ENCODE measurements at places on chromosomes 6 and 20. TPM values are rescaled to one million over a fixed set of nuclear protein-coding genes. Genes with fewer than 3 reads are reported as not detected.
A peak's percentile ranks its signal among the peaks of the same experiment; 100 is the strongest.

- peaks cover 35% of the 10 kb centered on the region for H3K4me1 ChIP-seq
- H3K27me3 ChIP-seq: no peaks in the 10 kb centered on the region
- no peak overlapping the region for H3K27ac ChIP-seq
- DNase-seq: peak; percentile 70
- no peaks in the 10 kb centered on the region for H3K36me3 ChIP-seq
Observed at GRCh38 chr20:10551732-10552724, 116.9 kb downstream of the SLX4IP start.

DNA sequence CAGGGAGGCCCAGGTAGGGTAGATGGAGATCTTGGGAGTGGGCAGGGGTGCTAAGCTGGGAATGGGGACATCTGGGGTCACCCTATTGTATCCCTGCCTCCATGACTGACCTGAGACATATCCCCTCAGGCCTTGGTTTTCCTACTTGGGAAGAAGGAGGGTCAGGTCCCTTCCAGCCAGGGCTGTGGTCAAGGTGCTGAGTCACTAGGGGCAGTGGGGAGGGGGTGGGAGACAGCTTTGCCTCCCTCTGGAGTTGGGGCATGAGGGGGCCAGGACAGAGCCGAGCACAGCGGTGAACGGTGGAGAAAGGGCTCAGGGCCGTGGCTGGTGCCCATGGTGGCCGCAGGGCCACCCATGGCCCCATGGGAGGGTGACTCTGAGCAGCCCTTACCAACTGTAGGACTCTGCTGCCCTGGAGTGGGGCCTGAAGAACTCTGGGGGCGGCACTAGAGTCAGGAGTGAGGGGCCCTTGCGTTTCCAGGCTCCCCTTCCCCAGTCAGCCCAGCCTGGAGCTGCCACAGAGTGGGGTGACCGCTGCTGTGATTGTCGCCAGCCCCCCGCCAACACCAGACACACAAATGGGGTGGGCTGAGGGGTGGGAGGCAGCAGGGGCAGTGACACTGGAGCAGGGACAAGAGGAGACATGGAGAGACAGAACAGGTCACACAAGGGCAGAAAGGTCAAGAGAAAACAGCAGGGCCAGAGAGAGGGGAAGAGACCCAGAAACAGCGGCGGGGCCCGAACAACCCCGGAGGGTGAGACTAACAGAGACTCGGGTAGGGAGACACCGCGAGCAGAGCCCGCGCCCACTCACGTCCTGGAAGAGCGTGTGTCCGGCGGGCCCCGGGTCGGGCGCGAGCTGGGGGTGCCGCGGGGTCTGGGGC is 576 bp downstream of the NECAB3 start:
- peaks cover 33% of the 10 kb centered on the region for H3K4me1 ChIP-seq
- no peaks in the 10 kb centered on the region for H3K27me3 ChIP-seq
- peak; percentile 46 for DNase-seq

- no peaks in the 10 kb centered on the region for H3K36me3 ChIP-seq
- H3K27me3 ChIP-seq: no peaks in the 10 kb centered on the region
- no peak overlapping the region for H3K4me3 ChIP-seq
- H3K4me1 ChIP-seq: no peaks in the 10 kb centered on the region
- H3K27ac ChIP-seq: no peak overlapping the region
Observed at GRCh38 chr6:85945459-85946185, 302.9 kb upstream of the SYNCRIP start.

DNA sequence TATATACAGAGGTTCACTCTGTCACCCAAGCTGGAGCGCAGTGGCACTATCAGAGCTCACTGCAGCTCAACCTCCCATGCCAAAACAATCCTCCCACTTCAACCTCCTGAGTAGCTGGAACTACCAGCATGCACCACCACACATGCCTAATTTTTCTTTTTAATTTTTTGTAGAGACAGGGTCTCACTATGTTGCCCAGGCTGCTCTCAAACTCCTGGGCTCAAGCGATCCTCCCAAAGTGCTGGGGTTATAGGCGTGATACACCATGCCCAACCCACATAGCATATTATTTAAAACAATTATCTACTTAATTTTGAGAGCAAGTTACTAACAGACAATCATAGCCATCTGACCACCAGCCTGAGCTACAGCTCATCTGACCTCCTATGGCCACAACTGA is 459.9 kb upstream of the JARID2 start:
- H3K27ac ChIP-seq: no peak overlapping the region
- DNase-seq: no peak
- H3K36me3 ChIP-seq: peaks cover 3% of the 10 kb centered on the region
- no peaks in the 10 kb centered on the region for H3K27me3 ChIP-seq

GRCh38 chr6:33898771-33899170 is 95.0 kb upstream of the MLN start:
- peaks cover 42% of the 10 kb centered on the region for H3K4me1 ChIP-seq
- no peaks in the 10 kb centered on the region for H3K36me3 ChIP-seq
- no peak overlapping the region for H3K27ac ChIP-seq
- H3K4me3 ChIP-seq: no peak overlapping the region
- DNase-seq: no peak
- H3K27me3 ChIP-seq: no peaks in the 10 kb centered on the region

GRCh38 chr6:134979142-134979541 is 29.2 kb upstream of the ALDH8A1 start:
- H3K4me1 ChIP-seq: peaks cover 48% of the 10 kb centered on the region
- peaks cover 64% of the 10 kb centered on the region for H3K36me3 ChIP-seq
- peak overlapping the region; percentile 39 for H3K27ac ChIP-seq
- no peak overlapping the region for H3K4me3 ChIP-seq
- H3K27me3 ChIP-seq: no peaks in the 10 kb centered on the region

- peaks cover 43% of the 10 kb centered on the region for H3K36me3 ChIP-seq
- H3K27me3 ChIP-seq: no peaks in the 10 kb centered on the region
- H3K4me3 ChIP-seq: no peak overlapping the region
- H3K27ac ChIP-seq: no peak overlapping the region
Observed at GRCh38 chr20:53448875-53449274, 144.8 kb downstream of the ZNF217 start.

GRCh38 chr6:20169119-20169557 is 43.1 kb downstream of the MBOAT1 start:
- H3K36me3 ChIP-seq: peaks cover 14% of the 10 kb centered on the region
- H3K4me1 ChIP-seq: peaks cover 35% of the 10 kb centered on the region
- no peaks in the 10 kb centered on the region for H3K27me3 ChIP-seq
- no peak for DNase-seq
- H3K27ac ChIP-seq: no peak overlapping the region

DNA sequence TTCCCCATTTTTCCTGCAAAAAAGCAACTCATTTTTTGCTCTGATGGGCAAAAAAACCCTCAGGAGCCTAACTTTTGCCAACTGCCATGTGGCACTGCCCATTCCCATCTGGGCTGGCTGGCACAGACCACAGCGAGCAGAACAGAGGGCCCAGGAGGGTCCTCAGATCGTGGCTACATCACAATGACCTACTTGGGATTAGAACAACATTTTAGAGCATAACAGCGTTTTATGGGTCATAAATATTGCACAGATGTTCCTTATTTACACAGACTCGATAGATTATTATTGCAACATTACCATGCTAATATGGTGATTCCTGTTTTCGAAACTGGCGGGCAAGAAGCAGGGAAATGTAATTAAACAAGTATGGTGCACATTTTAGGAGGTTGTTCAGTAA is 28.0 kb downstream of the PTPRT start:
- H3K27ac ChIP-seq: no peak overlapping the region
- H3K27me3 ChIP-seq: peaks cover 10% of the 10 kb centered on the region
- H3K4me1 ChIP-seq: no peaks in the 10 kb centered on the region
- no peak overlapping the region for H3K4me3 ChIP-seq
- H3K36me3 ChIP-seq: no peaks in the 10 kb centered on the region

GRCh38 chr6:35492258-35492973 is 4.5 kb downstream of the TEAD3 start:
- no peak overlapping the region for H3K27ac ChIP-seq
- no peaks in the 10 kb centered on the region for H3K36me3 ChIP-seq
- no peak for DNase-seq
- no peaks in the 10 kb centered on the region for H3K27me3 ChIP-seq

GRCh38 chr6:113920663-113921267 is 50.2 kb downstream of the HDAC2 start:
- H3K27ac ChIP-seq: no peak overlapping the region
- H3K4me3 ChIP-seq: no peak overlapping the region
- H3K4me1 ChIP-seq: peaks cover 9% of the 10 kb centered on the region
- no peaks in the 10 kb centered on the region for H3K27me3 ChIP-seq

- no peak overlapping the region for H3K27ac ChIP-seq
- no peak for DNase-seq
- peaks cover 18% of the 10 kb centered on the region for H3K4me1 ChIP-seq
- H3K36me3 ChIP-seq: peaks cover 48% of the 10 kb centered on the region
- no peaks in the 10 kb centered on the region for H3K27me3 ChIP-seq
- no peak overlapping the region for H3K4me3 ChIP-seq
Observed at GRCh38 chr6:135185483-135185882, 4.4 kb downstream of the MYB start.

- H3K27ac ChIP-seq: no peak overlapping the region
- DNase-seq: no peak
- H3K4me3 ChIP-seq: no peak overlapping the region
- H3K27me3 ChIP-seq: no peaks in the 10 kb centered on the region
Observed at GRCh38 chr6:84508334-84508733, 256.1 kb downstream of the TBX18 start.

DNA sequence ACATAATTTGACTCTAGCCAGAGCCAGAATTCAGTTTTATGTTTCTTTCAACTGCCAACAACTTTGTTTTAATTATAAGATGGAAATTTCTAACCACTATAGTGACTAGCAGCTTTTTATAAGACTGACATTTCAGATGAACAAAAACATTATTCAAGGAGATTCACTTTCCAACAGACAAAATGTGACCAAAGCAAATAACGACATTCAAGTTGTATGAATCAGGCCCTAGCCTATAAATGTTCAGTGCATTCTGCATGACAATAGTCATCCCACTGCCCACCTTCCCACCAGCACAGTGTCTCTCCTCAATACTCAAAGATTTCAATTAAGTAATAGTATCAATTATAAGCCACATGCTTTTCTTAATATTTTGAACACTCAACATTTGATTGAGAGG is 200.7 kb downstream of the KHDC1L start:
- H3K4me1 ChIP-seq: no peaks in the 10 kb centered on the region
- no peaks in the 10 kb centered on the region for H3K36me3 ChIP-seq
- H3K27ac ChIP-seq: no peak overlapping the region
- no peak for DNase-seq
- no peaks in the 10 kb centered on the region for H3K27me3 ChIP-seq
- no peak overlapping the region for H3K4me3 ChIP-seq

DNA sequence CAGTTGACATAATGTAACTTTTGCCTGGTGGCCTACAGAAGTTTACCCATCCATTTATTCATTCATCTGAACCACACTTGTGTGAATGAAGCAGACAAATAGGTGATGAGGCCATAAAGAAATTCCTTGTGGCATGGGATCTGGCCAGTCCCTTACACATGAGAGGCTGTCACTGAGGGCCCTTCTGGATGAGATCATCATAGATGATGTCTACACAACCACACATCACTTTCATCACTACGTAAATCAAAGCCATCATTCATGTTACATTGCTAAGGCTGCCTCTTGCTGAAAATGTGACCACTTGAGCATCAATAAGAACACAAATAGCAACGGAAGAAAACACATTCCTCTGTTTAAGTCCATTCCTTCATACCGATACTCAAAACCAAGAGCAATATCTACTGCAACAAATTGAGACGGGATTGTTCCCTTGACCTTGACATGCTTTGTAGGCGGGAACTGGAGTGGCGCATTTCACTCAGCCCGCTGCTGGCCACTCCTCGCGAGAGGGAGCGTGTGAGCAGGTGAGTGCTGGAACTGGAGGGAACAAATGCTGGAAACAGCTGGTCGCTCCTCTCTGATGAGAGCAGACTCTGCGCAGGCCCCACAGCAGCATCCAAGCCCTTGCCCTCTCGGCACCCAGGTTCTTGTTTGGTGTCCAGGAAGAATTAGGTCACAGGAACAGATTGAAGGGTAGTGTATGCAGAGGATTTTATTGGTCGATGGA is 49.3 kb downstream of the FAM50B start:
- H3K4me3 ChIP-seq: no peak overlapping the region
- no peaks in the 10 kb centered on the region for H3K36me3 ChIP-seq
- no peak for DNase-seq
- no peak overlapping the region for H3K27ac ChIP-seq
- no peaks in the 10 kb centered on the region for H3K4me1 ChIP-seq
- H3K27me3 ChIP-seq: peaks cover 12% of the 10 kb centered on the region

- no peaks in the 10 kb centered on the region for H3K36me3 ChIP-seq
- no peaks in the 10 kb centered on the region for H3K27me3 ChIP-seq
- no peak for DNase-seq
Observed at GRCh38 chr6:63319939-63320338, at the start of gene LGSN. TSS of gene LGSN (minus strand) at chr6:63319983. CDS start at chr6:63319943, 40 bp downstream.

DNA sequence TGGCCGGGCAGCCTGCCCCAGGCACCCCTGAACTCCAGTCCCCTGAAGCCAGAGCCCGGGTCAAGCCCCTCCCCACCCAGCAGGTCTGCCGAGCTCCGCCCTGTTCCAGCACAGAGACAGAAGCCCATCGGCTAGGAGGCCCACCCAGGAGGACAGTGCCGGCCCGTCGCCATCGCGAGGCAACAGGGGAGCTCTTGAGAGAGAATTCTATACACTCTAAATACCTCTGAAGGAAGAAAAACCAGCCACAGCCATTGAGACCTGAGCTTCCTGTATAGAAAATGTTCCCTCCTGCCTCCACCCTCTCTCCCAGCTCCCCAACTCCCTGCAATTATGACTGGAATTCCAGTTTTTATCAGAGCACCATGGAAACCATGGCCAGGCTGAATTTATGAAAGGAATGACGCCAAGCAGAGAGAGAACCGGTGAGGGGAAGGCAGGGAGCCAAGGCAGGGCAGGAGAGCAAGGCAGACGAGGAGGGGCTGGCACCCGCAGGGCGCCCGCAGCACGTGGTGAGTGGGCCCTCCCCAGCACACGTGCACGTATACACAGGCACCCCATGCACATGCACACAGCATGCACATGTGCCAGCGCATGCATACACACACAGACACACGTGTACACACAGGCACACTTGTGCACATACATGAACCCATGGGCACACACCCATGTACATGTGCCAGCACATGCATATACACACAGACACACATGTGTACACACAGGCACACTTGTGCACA is 27.6 kb upstream of the MRGBP start:
- DNase-seq: no peak
- no peak overlapping the region for H3K27ac ChIP-seq
- H3K4me3 ChIP-seq: no peak overlapping the region
- H3K36me3 ChIP-seq: no peaks in the 10 kb centered on the region
- H3K4me1 ChIP-seq: peaks cover 21% of the 10 kb centered on the region
- no peaks in the 10 kb centered on the region for H3K27me3 ChIP-seq

Gene FILIP1
- not detected for total RNA-seq

Gene CDH26
- 0.91 TPM for total RNA-seq

Gene RRAGD
- 20.1 TPM for total RNA-seq

Gene FGD2
- total RNA-seq: 0.63 TPM

Gene UNC5CL
- total RNA-seq: 1.9 TPM

Gene ANKEF1
- 2.5 TPM for total RNA-seq

Measured in activated CD4-positive, alpha-beta T cell treated with anti-CD3 and anti-CD28 coated beads for 36 hours (primary cell).